Epithelial cell of proximal tubule (primary cell): ENCODE measurements at places on chromosomes 12 and 14. TPM values are rescaled to one million over a fixed set of nuclear protein-coding genes. Genes with fewer than 3 reads are reported as not detected.

GPD1 gene
- total RNA-seq = 0.07 TPM in 1 of 2 replicates, not detected in the other

SDSL gene
- 6.3 and 11.8 TPM in 2 replicates for total RNA-seq

IQSEC3 gene
- 0.22 and 1.3 TPM in 2 replicates for total RNA-seq

AMN gene
- total RNA-seq = 0.06 TPM in 1 of 2 replicates, not detected in the other

LMNTD1 gene
- total RNA-seq = not detected in 2 replicates

APAF1 gene
- total RNA-seq = 13.9 and 16.6 TPM in 2 replicates

LRP1-AS gene
- total RNA-seq = not detected in 2 replicates

ANO2 gene
- 1.2 and 1.7 TPM in 2 replicates for total RNA-seq

GPX2 gene
- not detected in 2 replicates for total RNA-seq

DNA sequence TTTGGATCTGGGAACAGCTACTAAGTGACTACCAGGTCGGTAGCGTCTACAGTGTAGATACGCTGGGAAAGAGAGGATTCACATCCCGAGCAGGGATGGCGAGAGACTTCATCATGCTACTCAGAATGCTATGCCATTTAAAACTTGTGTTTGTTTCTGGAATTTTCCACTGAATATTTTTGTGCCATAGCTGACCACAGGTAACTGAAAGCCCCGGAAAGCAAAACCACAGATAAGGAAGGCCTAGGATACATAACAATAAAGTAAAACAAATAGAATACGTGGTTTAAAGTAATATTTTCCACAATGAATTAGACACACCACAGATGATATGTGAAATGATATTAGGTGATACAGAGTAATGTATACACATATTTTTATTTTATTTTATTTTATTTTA lies 7.9 kb upstream of the HCAR1 start:
- no peak for DNase-seq

- DNase-seq = no peak
Measured at GRCh38 chr12:56683-57346, 9.8 kb upstream of the IQSEC3 start.

- DNase-seq = no peak
Measured at GRCh38 chr12:83690465-83690864, 1003.8 kb downstream of the TMTC2 start.

GRCh38 chr14:21083565-21084325 lies 13.6 kb downstream of the ARHGEF40 start:
- DNase-seq = no peak

- DNase-seq = no peak
Measured at GRCh38 chr12:76571256-76571655, 11.7 kb upstream of the OSBPL8 start.

DNA sequence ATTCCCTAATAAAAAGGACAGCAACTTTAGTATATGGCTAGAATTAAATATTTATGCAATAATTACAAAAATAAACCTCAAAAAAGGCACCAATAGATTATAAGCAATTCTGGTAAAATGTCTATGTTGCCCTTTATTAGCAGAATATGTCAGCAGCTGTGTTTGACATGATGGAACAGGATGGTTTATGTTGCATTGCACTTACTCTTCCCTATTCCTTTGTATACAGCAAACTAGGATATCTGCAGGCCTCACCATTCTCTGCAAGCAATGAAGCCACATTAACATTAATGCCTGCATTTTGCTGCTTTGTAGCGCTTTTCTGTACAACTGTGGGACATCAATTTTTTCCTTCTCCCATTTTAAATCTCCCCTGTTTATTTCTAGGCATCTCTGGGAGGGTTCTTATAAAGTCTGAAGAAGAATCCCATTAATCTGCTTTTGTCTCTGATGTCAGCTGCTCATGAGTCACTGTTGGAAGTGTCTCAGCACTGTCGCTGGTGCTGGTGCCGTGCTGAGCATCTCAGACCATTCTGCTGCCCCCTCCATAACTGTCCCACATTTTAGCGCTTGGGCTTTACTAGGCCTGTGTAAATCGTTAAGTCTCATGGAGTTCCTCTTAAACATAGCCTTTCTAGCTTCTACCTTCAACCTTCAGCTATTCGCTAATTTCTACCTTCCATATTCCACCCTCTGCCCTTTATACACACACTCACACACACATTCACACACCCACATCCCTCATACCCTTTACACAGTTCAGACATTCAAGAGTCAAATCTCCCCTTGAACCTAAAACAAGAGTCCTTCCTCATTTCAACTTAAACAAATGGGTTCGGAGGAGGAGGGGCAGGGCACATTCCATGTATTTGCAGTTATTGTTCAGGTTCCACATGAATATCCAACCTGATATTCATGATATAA lies 64.4 kb upstream of the TRHDE start:
- no peak for DNase-seq

DNA sequence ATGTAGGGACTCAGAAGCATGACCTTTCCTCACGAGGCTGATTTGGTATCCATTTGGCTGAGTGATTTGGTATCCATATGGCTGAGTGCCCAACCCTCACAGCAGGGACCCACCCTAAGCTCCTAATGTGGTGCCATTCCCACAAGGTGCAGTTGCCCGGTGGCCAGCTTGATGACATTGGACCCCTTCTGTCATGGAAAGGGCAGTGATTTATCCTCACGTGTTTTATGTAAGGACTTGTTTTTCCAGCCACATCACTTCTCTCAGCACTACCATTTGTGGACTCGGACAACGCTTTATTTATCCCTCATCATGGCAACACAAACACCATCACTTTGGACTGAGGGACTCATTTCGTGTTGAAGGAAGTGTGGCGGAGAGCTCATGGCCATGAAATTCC lies 8.5 kb upstream of the CDC42BPB start:
- no peak for DNase-seq

- DNase-seq = no peak
Measured at GRCh38 chr12:88552610-88553079, 27.6 kb downstream of the KITLG start.

GRCh38 chr12:57483466-57483865 lies 3.8 kb upstream of the ARHGAP9 start:
- DNase-seq = peak; percentile 39

- no peak for DNase-seq
Measured at GRCh38 chr12:49189731-49190716, 1.1 kb upstream of the TUBA1A start.

DNA sequence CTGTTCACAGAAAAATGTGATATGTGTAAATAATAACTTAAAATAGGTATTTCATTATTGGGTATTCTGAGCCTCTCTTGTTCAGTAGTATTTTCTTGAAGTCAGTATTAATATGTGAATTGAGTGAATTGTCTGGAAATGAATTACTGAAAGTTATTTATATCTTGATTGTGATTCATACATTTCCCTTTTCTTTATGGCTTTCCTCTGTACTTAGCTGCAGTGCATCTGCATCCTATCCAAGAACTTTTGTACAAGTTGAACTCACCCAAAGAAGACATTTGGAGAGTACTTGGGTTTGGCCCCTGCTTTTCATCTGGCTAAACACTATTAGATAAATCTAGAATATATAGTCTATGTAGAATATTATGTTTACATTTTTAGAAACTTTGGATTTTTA lies 326.0 kb downstream of the RAD51B start:
- no peak for DNase-seq

DNA sequence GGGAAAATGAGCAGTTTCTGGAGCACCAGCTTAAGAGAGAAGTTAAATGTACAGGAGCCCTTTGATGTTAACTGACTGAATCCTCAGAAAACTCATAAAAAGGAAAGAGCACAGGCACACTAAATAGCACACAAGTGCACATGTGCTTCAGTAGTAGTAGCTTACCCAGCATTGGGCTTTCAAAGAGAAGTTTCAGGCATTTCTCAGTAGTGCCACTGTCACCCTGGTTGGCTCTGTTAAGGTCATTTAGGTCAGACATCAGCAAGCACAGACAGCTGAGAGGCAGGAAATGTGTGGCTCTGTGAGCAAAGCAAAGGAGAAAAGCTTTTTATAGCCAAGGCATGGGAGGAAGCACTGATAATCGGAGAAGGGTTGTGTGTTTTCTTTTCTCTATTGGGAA lies 96.3 kb upstream of the HIF1A start:
- DNase-seq = no peak
